Smooth muscle cell of the coronary artery (primary cell): ENCODE measurements at places on chromosomes 3 and 15. TPM values are rescaled to one million over a fixed set of nuclear protein-coding genes. Genes with fewer than 3 reads are reported as not detected.

Gene SCG3
- total RNA-seq, result not detected in 2 replicates

Gene SLMAP
- total RNA-seq, result 18.4 and 28.7 TPM in 2 replicates

Gene A4GNT
- not detected in 2 replicates for total RNA-seq

Gene SLC38A3
- total RNA-seq, result not detected in 2 replicates

Gene GOLGA8T
- total RNA-seq, result 0.08 TPM in 1 of 2 replicates, not detected in the other

Gene ARPP21
- 1.4 TPM in 1 of 2 replicates, not detected in the other for total RNA-seq

Gene CHRFAM7A
- total RNA-seq, result 1.9 TPM in 1 of 2 replicates, not detected in the other

Gene FGD5
- 1.3 and 3.8 TPM in 2 replicates for total RNA-seq

Gene PLSCR5
- not detected in 2 replicates for total RNA-seq

Gene ITGA11
- total RNA-seq, result 26.3 and 65.5 TPM in 2 replicates

Gene NOX5
- total RNA-seq, result 0.08 and 0.12 TPM in 2 replicates

Gene PATL2
- total RNA-seq, result 0.08 and 0.82 TPM in 2 replicates

Gene OXSM
- 8.2 and 9.8 TPM in 2 replicates for total RNA-seq

Gene FEZF2
- not detected in 2 replicates for total RNA-seq

Gene MORC1
- total RNA-seq, result not detected in 2 replicates

Gene SCAP
- total RNA-seq, result 44.9 and 99.7 TPM in 2 replicates

Gene SEC61A1
- 220 and 292 TPM in 2 replicates for total RNA-seq

Gene CAPN3
- total RNA-seq, result 0.60 and 2.6 TPM in 2 replicates

Gene CD200
- total RNA-seq, result 2.6 and 24.0 TPM in 2 replicates

Gene SOX14
- not detected in 2 replicates for total RNA-seq

Gene ANO10
- 26.6 and 32.9 TPM in 2 replicates for total RNA-seq

Gene FRMD5
- 9.7 and 15.4 TPM in 2 replicates for total RNA-seq

Gene RBPMS2
- total RNA-seq, result not detected in 2 replicates

Gene HCLS1
- total RNA-seq, result 0.60 and 2.2 TPM in 2 replicates

Gene GRAMD2A
- total RNA-seq, result 0.08 and 1.4 TPM in 2 replicates

Gene TRH
- total RNA-seq, result not detected in 2 replicates

Gene CHL1
- total RNA-seq, result not detected in 2 replicates

Gene KCNMB2
- total RNA-seq, result not detected in 2 replicates

Gene KNG1
- not detected in 2 replicates for total RNA-seq

Gene SENP8
- 0.94 and 1.5 TPM in 2 replicates for total RNA-seq

Gene IL16
- under 0.01 and 4.0 TPM in 2 replicates for total RNA-seq

Gene PRR23C
- total RNA-seq, result not detected in 2 replicates

Gene FBLN2
- 587 and 1,203 TPM in 2 replicates for total RNA-seq

Gene SORD
- total RNA-seq, result 7.1 and 9.5 TPM in 2 replicates

Gene CNOT10
- total RNA-seq, result 18.1 and 24.6 TPM in 2 replicates

Gene ZNF106
- 69.1 and 121 TPM in 2 replicates for total RNA-seq

Gene FBXO22
- 67.9 and 84.4 TPM in 2 replicates for total RNA-seq

Gene ERC2
- total RNA-seq, result 0.47 TPM in 1 of 2 replicates, not detected in the other

Gene RSRC1
- total RNA-seq, result 32.0 and 73.8 TPM in 2 replicates

Gene IFT57
- total RNA-seq, result 49.8 and 77.8 TPM in 2 replicates

Gene ISLR2
- total RNA-seq, result 0.08 TPM in 1 of 2 replicates, not detected in the other

Gene CGNL1
- 0.59 and 2.9 TPM in 2 replicates for total RNA-seq

Gene COL6A5
- 0.12 TPM in 1 of 2 replicates, not detected in the other for total RNA-seq

Gene SUCLG2
- total RNA-seq, result 31.7 and 41.4 TPM in 2 replicates

Gene RPL32
- 1,726 and 2,623 TPM in 2 replicates for total RNA-seq

Gene RSL24D1
- total RNA-seq, result 59.8 and 83.9 TPM in 2 replicates

Gene GHRL
- total RNA-seq, result 0.30 TPM in 1 of 2 replicates, not detected in the other

Gene GPR62
- under 0.01 TPM in 1 of 2 replicates, not detected in the other for total RNA-seq

Gene ACKR4
- 4.9 and 27.6 TPM in 2 replicates for total RNA-seq

Gene GPX1
- 401 and 519 TPM in 2 replicates for total RNA-seq

Gene CDCP1
- total RNA-seq, result 3.0 and 5.1 TPM in 2 replicates

Gene CMTM8
- total RNA-seq, result 0.12 and 0.30 TPM in 2 replicates

Gene STRA6
- total RNA-seq, result 26.2 TPM in 1 of 2 replicates, not detected in the other
